ENCODE measurements at places on chromosomes 7 and 10.

GRCh38 chr7:135844903-135845302, 96.3 kb upstream of the FAM180A start:
- DNase-seq: no peak

DNA sequence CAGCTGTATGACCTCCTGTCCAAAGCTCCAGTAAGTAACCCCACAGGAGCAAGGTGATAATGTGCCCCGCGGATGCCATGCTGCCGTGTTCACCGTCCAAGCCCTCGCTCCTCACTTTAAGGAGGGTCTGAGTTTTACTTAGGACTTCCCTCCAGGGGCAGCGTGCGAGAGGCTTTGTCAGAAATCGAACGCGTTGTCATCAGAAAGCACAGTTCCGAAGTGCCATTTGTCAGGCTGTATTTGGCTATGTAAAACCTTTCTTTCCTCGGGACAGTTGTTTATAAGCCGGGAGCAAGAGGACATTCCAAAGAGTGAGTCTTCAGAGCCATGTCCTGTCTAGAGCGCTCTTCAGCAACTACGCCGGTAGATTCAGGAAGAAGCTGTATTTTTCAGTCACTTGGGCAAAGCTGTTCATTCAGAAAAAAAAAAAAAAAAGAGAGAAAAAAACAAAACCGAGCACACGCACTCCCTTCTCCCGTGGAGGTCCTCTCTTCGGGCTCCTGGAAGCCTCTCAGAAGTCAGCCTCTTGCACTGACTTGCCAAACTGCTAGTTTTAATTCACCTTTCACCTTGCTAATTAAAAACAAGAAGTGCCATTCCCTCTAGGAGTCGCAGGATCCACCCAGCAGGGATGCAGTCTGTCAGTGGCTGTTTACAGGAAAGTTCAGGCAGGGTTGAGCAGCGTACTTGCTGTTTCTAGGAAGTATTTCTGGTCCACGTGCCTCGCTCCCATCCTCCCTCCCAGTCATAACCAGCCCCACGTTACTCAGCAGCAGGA, at the start of gene SEMA3E:
Gene SEMA3E (minus strand): TSS at position 676 of the 778 bp plus-strand sequence.
- DNase-seq: no peak

GRCh38 chr7:125661677-125662076, 732.1 kb upstream of the POT1 start:
- DNase-seq: no peak

DNA sequence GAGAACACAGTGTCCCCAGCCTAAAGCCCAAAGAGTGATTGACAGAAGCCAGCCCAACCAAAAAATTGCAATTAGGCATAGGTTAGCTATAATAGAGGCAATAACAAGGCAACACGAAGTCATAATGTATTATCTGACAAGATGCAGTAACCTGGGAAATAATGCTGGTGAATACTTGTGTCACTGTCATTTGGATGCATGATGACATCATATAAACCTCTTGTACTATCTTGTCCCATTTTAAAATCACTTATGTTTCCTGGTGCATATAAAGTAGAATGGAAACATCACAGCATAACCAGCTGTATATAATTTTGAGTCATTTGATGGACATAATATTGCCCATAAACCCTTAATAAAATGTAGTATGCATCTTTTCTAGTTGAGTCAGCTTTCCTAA, 1138.3 kb upstream of the LRRTM3 start:
- DNase-seq: no peak

DNA sequence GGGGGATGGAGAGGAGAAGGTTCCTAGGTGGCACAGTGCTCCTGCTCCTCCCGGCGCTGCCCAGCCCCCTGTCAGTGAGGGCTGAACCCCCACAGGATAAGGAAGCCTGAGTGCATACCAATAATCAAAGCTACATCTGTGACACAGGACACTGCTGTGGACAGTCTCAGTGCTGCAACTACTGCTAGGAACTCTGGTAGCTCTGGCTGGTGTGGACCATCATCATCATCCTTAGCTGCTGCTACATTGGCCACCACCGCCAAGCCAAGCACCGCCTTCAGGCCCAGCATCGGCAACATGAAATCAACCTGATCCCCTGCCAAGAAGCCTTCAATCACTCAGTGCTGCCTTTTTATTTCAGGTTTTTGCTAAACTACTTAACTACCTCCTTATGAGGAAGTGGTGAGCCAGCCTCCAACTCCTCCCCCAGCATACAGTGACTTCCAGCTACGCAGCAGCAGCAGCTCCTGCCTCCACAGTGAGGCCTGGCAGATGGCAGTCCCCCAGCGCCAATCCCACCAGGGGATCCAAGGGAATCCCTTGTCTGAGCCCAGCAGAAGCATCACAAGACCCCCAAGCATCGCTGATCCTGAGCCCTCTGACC, 32.1 kb upstream of the SLC26A4 start:
- DNase-seq: no peak

GRCh38 chr7:132533916-132534315, 42.4 kb downstream of the PLXNA4 start:
- no peak for DNase-seq

DNA sequence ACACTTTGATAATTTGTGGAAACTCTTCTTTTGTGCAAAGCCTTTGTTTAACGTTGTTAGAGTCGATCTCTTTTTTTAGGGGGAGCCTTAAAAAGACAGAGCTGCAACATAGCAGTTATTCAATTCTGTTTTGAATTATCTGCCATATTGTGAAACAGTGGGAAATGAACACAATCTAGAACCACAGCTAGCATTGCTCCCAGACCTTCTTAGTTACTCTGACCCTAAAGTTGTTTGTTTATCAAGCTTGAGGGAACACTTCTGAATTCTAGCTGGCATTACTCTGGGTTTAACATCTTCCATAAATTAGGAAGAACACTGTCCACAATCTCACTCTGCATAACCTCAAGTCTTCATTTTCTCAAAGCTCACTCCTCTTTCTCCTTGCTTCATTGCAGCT, 217.7 kb downstream of the PRKG1 start:
- no peak for DNase-seq

DNA sequence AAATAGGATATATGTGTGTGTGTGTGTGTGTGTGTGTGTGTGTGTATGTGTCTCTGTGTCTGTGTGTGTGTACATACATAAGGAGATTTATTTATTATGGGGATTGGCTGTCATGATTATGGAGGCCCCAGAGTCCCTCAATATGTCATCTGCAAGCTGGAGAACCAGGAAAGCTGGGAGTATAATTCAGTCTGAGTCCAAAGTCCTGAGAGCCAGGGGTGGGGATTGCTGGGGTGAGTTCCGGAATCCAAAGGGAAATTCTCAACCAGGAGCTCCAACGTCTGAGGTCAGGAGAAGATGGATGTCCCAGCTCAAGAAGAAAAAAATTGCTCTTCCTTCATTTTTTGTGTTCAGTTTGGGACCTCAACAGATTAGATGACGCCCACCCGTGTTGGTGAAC, 50.7 kb upstream of the PLPP4 start:
- DNase-seq: no peak

DNA sequence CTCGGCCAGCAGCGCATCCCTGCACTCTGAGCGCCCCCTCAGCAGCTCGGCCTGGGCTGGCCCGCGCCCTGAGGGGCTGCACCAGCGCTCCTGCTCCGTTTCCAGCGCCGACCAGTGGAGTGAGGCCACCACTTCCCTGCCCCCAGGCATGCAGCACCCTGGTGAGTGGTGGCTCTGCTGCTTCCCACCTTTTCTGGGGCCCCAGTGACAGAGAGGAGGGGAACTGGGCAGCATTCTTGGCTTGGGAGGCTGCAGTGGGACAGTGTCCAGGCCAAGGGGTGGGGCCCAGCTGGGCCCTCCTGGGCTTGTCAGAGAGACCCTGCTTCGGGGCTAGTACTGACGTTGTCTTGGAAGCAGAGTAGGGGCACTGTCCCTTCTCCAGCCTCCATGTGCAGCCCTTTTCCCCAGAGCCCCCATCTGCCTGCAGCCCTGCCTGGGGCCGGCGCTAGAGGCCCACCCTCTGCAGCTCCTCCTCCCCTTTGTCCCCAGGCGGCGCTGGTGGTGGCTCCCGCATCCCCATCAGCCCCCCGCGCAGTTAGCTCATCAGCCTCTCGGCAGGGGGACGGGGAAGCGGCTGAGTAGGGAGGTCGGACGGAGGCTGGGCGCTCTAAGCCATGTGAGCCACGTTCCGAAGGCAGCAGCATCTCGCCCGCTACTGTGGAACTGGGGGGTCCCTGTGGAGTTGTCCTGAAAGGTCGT, 29.2 kb downstream of the GBX1 start:
- no peak for DNase-seq

GRCh38 chr10:87589645-87590051, 70.0 kb upstream of the PAPSS2 start:
- DNase-seq: no peak

GRCh38 chr7:2483494-2483893, 7.3 kb upstream of the GRIFIN start:
- DNase-seq: peak; percentile 30

GRCh38 chr10:22433875-22434274, 88.6 kb downstream of the SPAG6 start:
- no peak for DNase-seq

DNA sequence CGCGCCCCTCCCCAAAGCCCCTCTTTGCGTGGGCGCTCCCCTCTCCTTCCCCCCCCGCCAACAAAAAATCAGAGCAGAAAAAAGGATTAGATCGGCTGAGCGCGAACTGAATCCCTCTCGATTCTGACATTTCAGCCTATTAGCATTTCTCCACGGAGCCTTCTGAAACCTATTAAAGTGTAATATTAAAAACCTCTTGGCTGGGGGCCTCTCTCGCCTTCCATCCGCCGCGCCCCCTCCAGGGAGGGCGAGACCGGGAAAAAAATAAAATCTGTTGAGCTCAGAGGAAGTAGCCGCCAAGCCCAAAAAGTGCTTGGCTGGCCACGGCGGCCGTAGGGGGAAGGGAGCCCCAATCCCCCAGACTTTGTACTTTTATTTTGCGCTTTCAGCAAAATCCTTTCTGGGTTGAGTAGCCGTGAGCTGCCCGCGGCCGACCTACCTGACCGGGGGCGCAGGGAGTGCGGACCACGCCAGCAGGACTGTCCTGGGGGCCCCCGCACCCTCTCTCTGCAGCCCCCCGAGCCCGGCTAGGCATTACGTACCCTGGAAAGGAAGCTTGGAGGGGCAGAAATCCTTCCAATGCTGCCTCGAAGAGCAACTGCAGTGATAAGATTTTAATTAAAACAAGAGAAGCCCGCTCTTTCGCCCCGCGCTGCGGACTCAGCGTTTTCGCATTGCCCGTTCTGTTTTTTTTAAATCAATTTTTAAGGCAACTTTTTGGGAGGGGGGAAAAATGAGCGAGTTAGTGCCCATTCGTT, 1.3 kb upstream of the TNRC18 start:
- DNase-seq: peak; percentile 39

- DNase-seq: peak; percentile 76
Observed at GRCh38 chr7:95690367-95690947, 81.9 kb upstream of the DYNC1I1 start.

- no peak for DNase-seq
Observed at GRCh38 chr7:123201901-123202300, 2.1 kb upstream of the SLC13A1 start.

DNA sequence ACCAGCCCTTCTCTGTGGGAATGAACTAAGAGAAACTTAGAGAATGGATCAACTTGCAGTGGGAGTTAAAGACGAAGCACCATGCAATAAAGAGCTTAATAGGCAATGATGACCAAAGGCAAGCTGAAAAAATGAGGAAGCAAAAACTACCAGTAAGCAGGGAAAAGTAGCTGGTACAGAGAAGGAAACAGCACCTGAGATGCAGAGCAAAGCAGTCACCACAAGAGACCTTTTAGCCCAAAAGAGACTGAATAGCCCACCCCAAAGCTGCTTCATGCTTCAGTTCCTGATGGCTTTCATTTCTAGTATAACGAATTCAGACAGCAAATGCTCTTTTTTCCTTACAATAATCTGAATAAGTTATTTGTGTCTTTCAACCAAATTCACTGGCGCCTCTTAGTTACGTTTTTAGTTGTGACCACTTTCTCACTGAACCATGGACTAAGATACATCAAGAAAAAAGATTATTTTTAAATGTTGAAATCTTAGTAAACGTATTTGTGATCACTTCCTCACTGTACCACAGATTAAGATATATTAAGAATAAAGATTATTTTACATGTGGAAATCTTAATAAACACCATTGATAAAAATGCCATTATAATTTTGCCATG, 76.0 kb downstream of the USP6NL start:
- no peak for DNase-seq

GRCh38 chr7:111749625-111750024, 187.3 kb upstream of the IMMP2L start:
- no peak for DNase-seq

DNA sequence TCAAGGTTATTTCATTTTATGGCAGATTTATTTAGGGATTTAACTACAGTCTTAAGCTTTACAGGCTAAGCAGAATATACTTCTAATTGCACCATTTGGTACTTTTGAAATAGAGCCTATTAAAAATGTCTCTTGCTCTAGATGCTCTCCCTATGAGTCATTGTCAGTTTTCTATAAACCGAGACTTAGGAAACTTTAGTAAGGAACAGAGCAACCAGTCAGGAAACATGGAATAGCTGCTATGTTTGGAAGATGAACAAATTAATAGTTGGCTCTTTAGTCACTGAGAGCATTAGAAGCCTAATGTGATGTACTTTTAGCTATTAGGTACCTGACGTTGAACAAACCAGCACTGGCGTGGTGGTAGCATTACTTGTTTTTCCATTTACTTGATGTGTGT, 35.3 kb downstream of the INPP5F start:
- no peak for DNase-seq

- peak; percentile 89 for DNase-seq
Observed at GRCh38 chr10:71213127-71213621, 804 bp downstream of the UNC5B start.

DNA sequence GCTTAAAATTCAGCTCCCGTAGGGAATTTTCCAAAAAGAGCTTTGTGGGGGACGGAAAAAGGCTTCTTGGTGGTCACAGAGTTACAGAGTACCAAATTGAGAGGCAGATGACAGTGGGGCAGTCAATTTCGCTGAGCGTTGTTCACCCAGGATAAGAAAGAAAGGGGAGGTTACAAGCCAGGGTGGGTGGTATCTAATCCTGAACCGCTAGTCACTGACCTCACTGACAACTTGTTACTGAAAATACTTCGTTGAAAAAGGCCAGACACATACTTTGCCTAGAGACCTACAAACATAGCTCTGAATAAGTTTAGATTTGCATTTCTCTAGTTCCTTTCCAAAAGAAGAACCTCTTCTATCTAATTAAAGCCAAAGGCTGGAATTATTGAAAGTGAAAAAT, at the start of gene CTNNA3:
Gene CTNNA3 (minus strand): TSS at position 167 of the 400 bp plus-strand sequence.
- DNase-seq: no peak

GRCh38 chr7:70132226-70132851, 534.1 kb downstream of the AUTS2 start:
- no peak for DNase-seq

GRCh38 chr10:16437540-16437894, 707 bp downstream of the PTER start:
- no peak for DNase-seq

DNA sequence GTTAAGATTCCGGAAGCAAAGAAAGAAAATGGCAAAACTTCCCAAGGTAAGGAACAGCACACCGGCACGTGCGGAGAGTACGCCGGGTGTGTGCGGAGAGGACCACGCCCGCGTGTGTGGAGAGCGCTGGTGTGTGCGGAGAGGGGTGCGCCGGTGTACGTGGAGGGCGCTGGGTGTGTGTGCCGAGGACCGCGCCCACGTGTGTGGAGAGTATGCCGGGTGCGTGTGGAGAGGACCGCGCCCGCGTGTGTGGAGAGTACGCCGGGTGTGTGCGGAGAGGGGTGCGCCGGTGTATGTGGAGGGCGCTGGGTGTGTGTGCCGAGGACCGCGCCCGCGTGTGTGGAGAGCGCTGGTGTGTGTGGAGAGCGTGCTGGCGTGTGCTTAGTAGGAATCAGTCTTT, 48.6 kb upstream of the DPYSL4 start:
- no peak for DNase-seq

GRCh38 chr7:138882249-138882648, 84.3 kb upstream of the ATP6V0A4 start:
- DNase-seq: no peak

Data from DMS153 (cell line).